SHP77 treated with DMSO at 0.1 percent for 48 hours (cell line): ENCODE measurements at places on chromosomes 2 and 18.

GRCh38 chr2:213885485-213885884 is 525.4 kb upstream of the VWC2L start:
- no peak for DNase-seq

GRCh38 chr18:43869451-43870008 is 592.2 kb upstream of the SYT4 start:
- DNase-seq = no peak

- DNase-seq = no peak
Observed at GRCh38 chr18:60732143-60732542, 359.6 kb upstream of the MC4R start.

GRCh38 chr18:45660746-45661145 is 45.5 kb downstream of the SLC14A2 start:
- DNase-seq = no peak

DNA sequence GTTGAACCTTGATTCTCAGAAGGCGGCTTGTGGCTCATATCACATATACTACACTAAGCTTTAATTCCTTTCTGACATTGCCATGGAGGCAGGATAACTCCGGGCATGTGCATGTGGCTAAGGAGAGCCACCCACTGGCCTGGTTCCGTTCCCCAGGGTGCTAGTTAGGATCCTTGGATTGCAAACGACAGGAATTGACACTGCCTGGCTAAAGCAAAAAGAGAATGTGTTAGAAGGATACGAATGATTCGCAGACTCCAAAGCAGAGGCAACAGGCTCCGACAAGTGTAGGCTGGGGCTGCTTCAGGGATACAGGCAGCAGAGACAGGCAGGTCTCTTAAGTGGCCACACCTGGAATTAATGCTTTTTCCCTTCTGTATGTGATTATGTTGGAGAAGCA is 71.4 kb upstream of the LYPD6B start:
- no peak for DNase-seq

DNA sequence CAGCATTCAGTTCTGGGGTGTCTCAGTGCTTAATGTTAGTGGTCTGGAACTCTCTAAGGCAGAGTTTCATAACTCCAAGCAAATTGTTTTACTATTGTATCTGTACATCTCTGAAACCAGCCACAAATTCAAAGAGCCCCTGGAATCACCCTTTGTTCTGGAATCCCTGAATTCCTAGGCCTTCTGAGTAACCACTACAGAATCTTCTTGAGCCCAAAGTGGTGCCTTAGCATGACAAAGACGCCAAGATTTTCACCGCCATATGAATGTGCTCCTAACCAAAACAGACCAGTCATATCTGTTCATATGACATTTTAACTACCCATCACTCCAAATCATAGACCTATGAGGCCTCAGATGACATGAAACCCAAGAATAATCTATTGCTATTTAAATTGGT is 668.1 kb downstream of the EPHA4 start:
- no peak for DNase-seq

DNA sequence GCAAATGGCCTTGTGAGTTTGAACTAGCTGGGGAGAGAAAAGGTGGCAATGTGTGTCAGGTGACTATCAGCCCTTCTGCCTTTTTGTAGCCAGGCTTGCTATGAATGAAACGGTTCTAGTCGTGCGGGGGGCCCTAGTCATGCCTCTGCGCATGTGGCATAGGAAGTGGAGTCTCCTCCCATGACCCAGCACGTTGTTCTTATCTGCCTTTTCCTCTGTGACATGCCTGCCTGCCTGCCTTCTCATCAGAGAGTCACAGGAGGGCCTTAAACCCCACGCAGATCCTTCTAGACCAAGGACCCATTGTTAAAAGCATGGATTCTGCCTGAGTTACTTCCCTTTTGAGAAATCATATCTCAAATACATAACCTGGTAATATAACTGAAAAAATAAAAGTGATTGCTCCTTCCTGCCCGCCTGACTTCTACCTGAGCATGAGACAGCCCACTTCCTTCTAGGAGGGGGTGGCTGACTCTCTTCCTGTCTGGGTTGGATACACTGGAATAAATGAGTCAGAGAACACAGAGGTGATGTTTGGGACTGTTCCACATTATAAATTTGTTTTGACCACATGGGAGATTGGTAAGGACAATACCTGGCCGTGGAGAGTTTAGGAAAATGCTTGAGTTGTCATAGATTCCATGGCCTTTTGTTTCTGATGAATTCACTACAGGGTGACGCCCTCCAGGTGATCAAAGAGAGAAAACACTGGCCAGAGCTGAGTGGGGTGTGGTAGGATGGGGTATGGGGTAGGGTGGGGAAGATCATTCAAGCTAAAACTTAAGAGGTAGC is 49.8 kb downstream of the FBLN7 start:
- DNase-seq = no peak

- DNase-seq = no peak
Observed at GRCh38 chr2:114222344-114222743, 220.1 kb upstream of the DPP10 start.

GRCh38 chr2:204425821-204426220 is 119.5 kb upstream of the PARD3B start:
- no peak for DNase-seq

DNA sequence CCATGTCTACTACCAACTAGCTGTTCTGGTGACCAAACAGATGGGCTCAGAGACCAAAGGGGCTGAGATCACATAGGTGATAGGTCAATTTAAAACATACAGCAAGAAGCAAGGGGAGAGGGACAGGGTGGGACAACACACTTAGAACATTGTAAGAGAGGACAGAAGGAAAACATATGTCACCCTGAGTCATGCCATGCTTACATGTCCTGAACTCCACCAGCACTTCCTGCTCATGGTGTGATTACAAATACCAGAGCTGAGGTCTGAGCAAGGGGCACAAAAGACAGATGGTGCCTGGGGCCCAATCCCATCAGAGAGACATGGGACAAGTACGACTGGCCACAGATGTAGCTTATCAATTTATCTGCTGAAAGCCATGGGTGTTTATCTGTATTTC is 28.7 kb upstream of the GALNT14 start:
- no peak for DNase-seq

- peak; percentile 33 for DNase-seq
Observed at GRCh38 chr18:24659827-24660720, 199.6 kb downstream of the HRH4 start.

- no peak for DNase-seq
Observed at GRCh38 chr2:130785466-130786055, 30.2 kb downstream of the AMER3 start.

DNA sequence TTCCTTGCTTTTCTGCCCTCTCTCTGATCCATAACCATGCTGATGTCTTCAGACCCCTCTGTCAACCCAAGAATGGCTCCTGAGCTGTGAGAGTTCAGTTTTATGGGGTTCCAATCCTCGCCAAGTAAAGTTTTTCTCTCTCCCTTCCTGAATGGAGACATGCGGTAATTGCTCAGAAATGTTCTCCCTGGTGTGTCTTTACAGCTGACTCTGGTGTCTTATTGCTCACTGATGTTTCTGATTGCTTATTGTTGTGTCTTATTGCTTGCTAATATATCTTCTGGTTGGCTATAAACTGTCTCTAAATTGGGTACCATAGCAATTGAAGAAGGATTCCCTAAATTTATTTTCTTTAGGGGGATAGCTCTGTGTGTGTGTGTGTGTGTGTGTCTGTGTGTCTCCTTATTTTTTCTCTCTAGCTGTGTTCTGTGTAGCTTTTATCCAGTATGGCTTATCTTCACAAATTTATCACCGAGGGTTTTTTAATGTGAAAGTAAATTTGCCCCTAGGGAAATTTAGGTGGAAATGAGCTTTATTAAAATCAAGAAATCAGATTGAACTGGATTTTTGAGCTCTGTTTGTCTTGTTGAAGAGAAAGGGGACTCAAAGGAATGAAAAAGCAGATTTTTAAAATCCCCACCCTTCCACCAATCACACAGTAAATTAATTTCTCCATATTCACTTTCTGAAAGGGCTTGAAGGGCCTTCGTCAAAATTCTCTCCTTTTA is 19.5 kb downstream of the MGAT5 start:
- DNase-seq = no peak

DNA sequence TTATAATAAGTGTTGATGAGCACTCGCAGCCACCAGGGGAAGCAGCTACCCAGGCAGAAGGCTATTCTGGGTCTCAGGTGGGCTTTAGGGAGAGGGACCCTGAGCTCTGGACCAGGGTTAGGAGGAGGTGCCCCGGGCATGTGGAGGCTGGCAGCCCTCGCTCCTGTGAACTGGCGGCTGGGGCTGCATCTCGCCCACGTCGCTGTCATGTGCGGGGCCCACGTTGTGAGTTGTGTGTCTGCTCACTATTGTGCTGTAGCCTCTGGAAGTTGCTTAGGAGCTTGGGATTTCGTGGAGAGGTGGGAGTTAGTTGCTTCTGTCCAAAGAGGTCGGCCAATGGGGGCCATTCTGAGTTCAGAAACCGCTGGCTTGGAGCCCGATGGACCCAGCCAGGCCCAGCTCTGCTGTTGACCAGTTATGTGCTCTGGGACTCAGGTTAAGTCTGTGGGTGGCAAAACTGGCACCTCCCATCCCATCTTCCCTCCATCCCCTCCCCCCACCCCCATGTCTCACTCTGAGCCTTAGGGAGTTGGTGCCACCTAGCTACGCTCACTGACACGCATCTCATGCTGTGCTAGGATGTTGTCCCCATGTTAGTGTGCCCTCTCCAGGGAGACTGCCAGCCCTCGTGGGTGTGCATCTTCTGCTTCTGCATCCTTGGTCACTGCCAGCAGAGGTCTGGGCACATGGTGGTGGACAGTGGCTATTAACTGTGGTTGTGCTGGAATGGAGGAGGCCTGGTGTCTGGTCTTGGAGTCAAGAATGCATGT is 18.5 kb downstream of the RRM2 start:
- no peak for DNase-seq

DNA sequence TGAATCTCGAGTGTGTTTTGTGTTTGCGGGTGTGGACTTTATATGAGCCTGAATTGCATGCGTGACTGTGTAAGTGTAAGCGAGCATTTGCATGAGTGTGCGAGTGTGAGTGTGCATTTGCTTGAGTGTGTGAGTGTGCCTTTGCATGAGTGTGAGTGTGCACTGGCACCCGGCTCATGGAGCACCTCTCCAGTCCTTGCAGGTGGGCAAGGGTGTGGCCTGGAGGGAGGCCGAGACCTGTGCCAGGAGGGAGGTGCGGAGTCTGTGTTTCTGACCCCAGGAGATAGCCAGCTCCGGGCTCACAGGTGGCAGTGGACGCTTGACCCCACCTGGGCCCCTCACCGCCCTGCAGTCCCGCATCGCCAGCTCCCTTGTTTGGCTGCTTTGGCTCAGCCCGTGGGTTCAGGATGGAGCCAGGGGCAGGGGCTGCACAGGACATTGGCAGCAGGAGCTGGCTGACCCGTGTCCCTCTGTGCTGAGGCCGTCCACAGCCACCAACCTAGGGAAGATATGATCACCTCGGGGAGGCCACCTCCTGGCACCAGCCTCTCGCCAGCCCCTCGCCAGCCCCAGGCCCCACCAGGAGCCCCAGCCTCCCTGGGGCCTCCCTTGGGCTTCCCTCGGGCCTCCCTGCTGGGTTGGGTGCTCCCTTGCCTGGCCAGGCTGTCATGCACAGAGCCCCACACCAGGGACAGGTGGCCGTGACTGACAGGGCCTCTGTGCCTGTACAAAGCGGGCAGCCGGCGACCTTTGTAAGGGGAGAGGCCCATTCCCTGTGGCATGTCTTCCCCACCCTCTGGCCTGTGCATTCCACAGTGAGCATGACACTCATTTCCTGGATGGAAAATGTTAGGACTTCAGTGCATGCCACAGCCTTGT is 81.6 kb downstream of the PTGR3 start:
- no peak for DNase-seq

DNA sequence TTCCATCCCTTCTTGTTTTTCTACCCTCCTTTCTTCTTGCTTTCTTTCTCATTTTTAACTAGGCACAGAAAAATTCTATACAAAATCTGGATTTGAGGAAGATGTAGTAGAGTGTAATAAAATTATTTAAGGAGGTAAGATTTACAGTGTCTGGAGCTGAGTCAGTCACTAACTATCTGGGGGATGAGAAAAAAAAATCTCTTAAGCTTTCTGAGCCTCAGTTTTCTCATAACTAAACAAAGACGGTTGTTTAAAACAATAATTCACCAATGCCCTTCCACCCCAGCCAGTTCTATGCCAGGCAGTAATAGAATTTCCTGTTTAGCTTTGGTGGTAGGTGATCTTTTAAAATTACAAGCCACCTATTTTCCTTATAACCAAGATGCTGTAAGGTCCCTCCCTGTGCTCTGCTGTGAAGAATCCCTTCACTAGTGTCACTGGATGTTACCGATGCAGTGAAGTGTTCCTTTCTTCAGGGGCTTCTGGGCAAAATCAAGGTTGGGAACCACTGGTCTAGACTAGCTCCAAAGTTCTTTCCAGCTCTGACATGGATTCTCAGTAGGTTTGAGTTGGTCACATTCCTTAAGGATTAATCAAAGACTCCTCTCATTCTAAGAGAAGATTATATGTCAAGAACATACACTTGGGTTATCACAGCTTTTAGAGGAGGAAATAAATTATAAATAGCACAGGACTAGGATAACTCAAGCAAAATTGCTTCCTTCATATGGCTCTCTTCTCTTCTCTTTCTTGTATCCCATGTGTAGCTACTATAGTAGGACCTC is 289.0 kb downstream of the CDH2 start:
- DNase-seq = no peak

GRCh38 chr18:45057955-45058600 is 377.4 kb downstream of the SETBP1 start:
- no peak for DNase-seq

- peak; percentile 83 for DNase-seq
Observed at GRCh38 chr18:41745166-41746049, 209.6 kb upstream of the PIK3C3 start.

- DNase-seq = no peak
Observed at GRCh38 chr2:103121106-103121505, 359.3 kb downstream of the TMEM182 start.

DNA sequence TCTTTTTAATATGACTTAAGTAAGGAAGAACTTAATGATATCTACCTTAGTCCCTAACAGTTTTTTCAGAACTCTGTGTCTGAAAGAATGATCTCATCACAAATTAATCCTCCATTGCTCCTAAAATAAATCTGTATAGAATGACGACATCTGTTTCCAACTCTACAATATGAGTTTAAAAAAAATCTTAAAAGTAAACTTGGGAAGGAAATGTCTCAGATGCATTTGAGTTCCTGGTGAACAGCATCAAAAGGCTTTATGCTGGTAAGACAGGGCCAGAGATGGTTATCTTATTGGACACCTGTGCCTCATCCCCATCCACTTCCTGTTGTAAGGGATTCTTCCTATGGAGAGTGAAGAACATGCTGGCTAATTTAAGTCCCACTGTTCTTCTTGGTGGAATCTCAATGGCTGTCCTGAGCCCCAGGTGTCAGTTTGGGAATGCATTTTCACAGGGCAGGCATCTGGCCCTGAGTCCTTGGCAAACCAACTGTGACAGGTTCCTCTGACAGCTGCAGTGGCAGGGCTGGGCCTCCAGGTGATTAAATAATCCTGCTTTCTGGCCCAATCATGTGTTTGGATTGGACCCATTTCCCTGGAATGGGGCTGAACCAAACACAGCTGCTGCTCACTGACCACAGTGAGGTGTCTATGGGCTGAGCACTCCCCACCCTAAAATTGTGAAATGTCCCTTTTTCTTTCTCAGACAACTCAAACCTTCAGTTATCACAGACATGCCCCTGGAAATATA is 12.9 kb upstream of the NCKAP5 start:
- peak; percentile 25 for DNase-seq
